ENCODE measurements at places on chromosomes 7 and 10.

GRCh38 chr10:118939211-118940007 lies 90.1 kb upstream of the NANOS1 start:
- DNase-seq = no peak

- peak; percentile 30 for DNase-seq
Observed at GRCh38 chr10:44384601-44385025, 284 bp downstream of the CXCL12 start.

- DNase-seq = no peak
Observed at GRCh38 chr7:70706204-70706603, 425.7 kb upstream of the GALNT17 start.

GRCh38 chr7:128110641-128111364 lies 79.6 kb upstream of the LRRC4 start:
- no peak for DNase-seq

DNA sequence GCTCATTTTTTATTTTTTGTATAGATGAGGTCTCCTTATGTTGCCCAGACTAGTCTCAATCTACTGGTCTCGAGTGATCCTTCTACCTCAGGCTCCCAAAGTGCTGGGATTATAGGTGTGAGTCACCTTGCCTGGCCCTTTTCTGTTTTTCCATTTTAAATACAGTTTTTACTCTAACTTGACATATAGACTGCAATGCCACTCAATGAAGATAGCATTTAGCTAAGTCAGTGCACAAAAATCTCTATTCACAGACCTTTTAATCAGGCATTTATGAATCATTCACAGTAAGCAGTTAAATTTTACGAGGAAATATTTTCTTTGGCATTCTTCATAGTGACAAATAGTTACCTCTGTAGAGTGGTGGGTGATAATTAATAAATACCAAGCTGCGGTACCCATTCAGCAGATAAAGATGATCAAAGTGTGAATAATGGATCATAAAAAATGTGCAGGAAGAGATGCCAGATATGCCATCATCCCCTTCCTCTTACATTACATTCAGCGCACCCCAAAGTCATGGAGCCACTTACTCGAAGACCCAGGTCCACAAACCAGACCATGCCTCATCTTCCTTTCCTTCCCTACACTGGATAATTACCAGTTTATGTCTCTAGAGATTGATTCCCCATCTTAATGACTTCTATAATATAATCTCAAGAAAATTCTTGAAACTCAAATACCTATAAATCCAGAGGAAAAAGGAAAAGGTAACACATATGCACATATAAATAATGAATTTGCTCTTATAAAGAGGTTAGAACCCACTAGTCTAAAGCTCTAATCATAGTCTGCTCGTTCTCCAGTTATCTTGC lies 56.0 kb downstream of the UBE2H start:
- DNase-seq = no peak

GRCh38 chr10:129626796-129627435 lies 159.9 kb downstream of the MGMT start:
- DNase-seq = no peak

- DNase-seq = no peak
Observed at GRCh38 chr10:3990307-3990706, 205.3 kb upstream of the KLF6 start.

GRCh38 chr10:10014846-10015245 lies 1002.8 kb upstream of the CELF2 start:
- DNase-seq = no peak

DNA sequence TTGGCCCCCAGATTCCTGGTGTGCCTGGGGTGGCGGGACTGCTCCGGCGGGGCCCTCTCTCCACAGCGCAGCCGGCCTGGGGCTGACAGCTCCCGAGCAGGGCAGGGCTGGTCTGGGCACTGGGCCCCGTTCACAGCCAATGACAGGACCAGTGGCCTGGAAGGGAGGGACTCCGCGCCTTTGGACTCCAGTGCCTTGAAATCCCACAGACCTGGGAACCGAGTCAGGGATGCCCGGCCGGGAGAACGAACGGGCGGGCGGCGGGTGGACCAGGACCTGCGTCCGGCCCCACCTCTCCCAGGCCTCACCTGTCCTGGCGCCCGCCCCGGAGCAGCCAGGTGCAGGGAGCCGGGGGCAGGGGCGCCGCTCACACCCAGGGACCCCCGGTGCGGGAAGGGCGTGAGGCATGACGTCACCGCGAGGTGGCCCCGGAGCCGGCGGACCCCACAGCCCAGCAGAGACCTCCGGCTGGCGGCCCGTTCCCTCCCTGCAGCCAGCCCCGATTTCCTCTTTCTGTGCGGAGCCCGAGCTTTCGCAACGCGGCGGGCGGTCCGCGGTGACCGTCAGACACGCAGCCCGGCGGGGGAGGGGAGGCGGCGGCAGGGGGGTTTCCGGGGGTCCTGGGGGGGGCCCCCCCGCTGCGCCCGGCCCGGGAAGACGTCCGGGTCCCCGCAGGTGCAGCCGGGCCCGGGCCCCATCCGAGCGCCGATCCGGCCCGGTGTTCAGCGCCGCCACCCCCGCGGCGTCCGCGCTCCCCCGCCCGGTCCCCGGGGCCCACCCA lies 743 bp downstream of the ADAP1 start:
- peak; percentile 32 for DNase-seq

DNA sequence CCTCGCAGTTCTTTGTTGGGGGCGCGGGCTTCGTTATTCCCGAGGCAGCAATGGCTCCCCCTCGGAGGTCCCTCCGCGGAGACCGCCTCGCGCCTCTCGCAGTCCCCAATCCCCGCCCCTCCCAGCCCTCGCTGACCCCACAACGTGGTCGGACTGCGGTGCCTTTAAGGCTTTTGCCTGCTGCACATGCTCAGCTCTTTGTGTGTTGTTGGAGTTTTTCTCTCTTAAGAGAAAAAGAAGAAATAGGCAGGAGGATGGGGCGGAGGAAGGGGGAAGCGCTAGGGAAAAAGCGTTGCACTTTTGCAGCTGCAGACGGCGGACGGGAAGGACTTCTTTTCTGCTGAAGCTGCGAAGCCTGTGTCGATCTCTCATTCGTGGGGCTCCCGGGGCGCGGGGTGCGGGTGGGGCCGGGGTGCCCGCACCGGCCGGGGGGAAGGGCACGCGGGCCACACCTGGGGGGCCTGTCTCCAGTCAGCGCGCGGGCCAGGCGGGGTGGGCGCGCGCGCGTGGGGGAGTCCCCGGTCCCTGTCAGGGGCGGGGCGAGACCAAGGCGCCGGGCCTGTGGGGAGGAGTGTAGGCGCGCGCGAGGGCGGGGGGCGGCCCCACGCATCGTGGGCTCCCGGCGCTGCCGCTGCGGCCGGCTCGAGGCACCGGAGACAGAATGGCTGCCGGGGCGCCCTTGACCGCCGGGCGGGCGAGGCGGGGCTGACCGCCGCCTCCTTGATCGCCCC lies 445 bp upstream of the ATRNL1 start:
- peak; percentile 13 for DNase-seq

GRCh38 chr10:71239946-71240795 lies 27.8 kb downstream of the UNC5B start:
- DNase-seq = peak; percentile 68

GRCh38 chr7:101128040-101128834 lies 1.3 kb downstream of the SERPINE1 start:
- DNase-seq = peak; percentile 55

DNA sequence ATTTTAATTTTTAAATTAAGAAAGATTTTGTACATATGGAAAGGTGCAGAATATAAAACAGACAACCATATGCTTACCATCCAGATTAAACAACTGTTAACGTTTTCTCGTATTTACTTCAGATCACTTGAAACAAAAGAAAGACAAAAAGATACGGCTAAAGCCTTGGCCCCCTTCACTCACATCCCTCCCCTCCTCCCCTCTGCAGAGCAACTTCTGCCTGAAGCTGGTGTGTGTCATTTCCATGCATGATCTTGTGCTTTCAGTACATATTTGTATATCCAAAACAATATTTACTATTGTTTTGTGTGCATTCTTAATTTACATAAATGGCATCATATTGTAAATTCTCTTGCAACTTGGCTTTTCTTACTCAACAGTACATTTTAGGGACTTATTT lies 68.5 kb upstream of the ANKRD1 start:
- no peak for DNase-seq

- no peak for DNase-seq
Observed at GRCh38 chr10:25076506-25077177, 60.2 kb downstream of the THNSL1 start.

- peak; percentile 1 for DNase-seq
Observed at GRCh38 chr7:111357691-111358090, 204.6 kb downstream of the IMMP2L start.

DNA sequence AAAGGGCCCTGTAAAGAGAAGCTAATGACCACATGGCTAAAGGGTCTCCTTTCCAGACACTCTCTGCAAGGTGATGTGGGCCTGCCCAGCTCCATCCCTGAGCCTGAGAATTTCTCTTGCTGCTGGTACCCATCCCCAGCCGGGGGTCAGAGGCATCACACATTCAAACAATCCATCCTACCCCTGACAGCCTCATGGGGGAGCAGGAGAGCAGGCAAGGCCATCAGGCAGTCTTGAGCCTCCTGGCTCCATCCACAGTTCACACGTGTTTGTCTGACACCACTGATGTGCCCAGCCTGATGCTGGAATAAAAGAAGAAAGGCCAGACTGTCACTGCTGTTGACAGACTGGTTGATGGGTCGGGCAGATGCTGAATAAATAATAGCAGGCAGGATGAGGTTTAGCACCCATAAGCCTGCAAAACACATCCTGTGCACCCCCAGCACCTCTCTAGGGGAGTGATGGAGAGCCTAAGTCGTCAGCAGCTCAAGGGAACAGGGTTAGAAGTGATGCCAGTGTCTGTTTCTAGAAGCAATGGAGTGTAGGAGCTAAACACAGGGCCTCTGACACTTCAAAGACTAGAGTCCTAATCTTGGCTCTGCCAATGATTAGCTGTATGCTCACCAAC lies 43.5 kb downstream of the TLL2 start:
- DNase-seq = peak; percentile 59

DNA sequence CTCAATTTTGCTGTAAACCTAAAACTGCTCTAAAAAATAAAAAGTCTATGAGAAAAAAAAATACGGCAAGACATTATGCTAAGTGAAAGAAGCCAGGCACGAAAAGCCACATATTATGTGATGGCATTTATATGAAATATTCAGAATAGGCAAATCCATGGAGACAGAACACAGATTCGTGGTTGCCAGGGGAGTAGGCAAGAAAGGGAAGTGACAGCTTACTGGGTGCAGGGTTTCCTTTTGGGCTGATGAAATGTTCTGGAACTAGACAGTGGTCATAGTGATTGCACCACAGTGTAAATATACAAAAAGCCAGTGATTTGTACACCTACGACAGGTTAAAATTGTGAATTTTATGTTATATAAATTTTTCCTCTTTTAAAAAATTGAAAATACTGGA lies 41.3 kb upstream of the GLI3 start:
- DNase-seq = no peak

DNA sequence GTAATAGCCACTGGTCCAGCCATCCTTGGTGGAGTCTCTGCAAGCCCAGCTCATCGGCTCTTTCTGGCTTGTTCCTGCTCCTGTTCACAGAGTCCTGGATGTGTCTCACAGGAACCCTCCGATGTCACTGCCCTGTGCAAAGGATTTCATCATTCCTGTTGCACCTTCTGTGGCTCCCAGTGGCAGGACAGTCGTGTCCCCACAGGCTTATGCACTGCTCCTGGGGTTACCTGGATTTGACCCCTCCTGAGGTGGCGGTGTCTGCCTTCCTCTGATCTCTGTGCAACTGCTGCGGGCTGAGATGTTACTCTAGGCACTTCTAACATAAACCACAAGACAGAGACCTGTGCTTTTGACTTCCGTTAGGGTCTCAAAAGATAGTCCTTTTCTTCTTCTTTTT lies 30.6 kb downstream of the APBB1IP start:
- no peak for DNase-seq

- DNase-seq = peak; percentile 34
Observed at GRCh38 chr10:125064681-125065492, 95.5 kb downstream of the CTBP2 start.

GRCh38 chr10:108556186-108556585 lies 1367.1 kb downstream of the XPNPEP1 start:
- DNase-seq = peak; percentile 53

DNA sequence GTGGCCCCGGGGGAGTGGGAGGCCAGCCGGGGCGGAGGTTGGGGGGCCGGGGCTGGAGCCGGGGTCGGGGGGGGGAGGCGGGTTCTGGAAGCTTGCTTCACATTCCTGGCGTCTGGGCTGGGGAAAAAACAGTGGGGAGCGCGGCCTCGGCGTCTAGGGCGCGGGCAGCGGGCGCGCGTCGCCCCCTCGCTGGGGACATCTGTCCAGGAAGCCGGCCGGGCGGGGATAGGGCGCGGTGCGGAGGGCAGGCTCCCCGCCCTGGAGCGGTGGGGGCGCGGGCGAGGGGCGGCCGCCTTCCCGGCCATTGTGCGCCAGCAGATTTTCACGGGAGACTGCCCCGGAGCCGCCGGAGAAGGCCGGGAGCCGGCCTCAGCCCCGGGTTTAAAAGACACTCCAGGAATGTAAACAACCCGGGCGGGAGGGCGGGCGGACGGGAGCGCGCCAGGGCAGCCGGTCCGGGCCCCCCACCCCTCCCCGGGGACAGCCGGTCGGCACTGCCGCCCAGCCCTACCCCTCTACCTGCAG lies 1.4 kb downstream of the ZMIZ1 start:
- DNase-seq = peak; percentile 32

- DNase-seq = peak; percentile 86
Observed at GRCh38 chr10:27783660-27784059, 38.0 kb upstream of the MKX start.

DNA sequence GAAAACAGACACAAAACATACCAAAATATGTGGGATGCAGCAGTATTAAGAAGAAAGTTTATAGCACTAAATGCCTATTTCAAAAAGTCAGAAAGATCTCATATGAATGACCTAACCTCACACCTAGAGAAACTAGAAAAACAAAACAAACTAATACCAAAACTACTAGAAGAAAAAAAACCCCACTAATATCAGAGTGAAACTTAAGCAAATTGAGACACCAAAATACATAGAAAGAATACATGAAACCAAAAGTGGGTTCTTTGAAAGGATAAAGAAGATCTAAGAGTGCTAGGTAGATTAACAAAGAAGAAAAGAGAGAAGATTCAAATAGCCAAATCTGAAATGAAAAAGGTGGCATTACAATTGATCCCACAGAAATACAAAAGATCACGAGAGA lies 494.1 kb downstream of the SH2D4B start:
- no peak for DNase-seq

DNA sequence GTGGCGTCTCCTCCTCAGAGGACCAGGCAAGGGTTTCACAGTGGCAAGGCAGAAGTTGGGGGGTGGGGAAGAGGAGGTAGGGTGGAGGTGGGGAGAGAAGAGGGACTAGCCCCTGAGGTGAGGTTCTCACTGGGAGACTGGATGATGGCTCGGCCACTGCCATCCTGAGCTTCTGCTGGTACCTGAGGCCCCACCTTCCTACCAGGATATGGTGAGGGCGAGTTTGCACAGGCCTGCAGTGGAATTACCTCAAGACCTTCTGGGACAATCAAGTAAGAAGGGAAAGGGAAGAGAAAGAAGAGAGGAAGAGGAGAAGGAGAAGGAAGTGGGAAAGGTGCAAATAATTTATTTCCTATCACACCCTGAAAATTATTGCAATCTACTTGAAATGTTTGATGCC lies 111.8 kb upstream of the GDF10 start:
- no peak for DNase-seq

GRCh38 chr10:91707236-91707635 lies 74.4 kb upstream of the PPP1R3C start:
- DNase-seq = no peak

GRCh38 chr10:63718006-63718405 lies 196.8 kb downstream of the REEP3 start:
- DNase-seq = no peak
